ENCODE measurements at places on chromosomes 3 and 15.
A peak's percentile ranks its signal among the peaks of the same experiment; 100 is the strongest.

- DNase-seq, result no peak
Measured at GRCh38 chr15:85788771-85789495, 5.8 kb downstream of the KLHL25 start.

GRCh38 chr3:23976555-23976954 lies 31.5 kb downstream of the NR1D2 start:
- DNase-seq, result no peak

GRCh38 chr3:160686955-160687535 lies 10.1 kb downstream of the ARL14 start:
- DNase-seq, result no peak

DNA sequence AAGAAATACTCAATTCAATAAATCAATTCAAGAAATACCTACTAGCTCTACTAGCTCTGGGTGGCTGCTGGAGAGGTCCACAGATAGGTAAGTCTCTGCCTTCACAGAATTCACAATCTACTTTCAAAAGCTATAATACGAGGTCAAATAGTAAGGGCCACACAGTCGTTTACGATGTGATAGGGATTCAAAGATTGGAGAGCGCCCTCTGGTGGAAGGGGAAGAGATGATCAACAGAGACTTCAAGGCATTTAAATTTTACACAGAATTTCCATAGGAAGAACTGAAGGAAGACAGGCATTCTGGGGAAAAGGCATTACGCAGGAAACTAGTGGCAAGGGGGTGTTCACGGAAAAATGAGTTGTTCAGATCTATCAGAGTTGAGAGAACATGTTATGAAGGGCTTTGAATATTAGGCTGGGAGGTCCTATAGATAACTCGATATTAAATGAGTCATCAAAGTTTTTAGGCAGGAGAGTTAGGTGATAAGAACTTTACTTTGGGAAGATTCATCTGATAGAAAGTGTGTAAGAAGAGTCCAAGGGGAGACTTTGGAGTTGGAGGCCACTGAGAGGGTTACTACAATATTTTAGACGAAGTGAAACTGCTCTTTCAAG lies 128.8 kb downstream of the FRMD5 start:
- peak; percentile 43 for DNase-seq

DNA sequence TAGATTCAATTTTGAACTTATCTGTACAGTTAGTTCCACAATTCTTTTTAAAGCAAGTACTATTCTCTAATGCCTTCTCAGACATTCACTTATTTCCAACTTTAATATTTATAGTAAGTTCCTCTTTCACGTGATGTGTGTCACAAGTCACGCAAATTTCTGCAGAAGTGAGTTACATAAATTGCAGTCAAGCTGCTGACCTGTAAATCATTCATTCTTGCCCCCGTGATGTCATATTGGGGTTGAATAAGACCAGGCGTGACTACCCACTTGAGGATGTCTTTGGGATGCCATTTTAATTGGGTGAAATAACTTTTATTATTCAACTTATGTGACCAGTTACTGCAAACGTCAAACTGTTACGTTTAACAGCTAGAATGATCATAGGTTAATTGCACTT lies 15.1 kb downstream of the PPARG start:
- DNase-seq, result no peak

DNA sequence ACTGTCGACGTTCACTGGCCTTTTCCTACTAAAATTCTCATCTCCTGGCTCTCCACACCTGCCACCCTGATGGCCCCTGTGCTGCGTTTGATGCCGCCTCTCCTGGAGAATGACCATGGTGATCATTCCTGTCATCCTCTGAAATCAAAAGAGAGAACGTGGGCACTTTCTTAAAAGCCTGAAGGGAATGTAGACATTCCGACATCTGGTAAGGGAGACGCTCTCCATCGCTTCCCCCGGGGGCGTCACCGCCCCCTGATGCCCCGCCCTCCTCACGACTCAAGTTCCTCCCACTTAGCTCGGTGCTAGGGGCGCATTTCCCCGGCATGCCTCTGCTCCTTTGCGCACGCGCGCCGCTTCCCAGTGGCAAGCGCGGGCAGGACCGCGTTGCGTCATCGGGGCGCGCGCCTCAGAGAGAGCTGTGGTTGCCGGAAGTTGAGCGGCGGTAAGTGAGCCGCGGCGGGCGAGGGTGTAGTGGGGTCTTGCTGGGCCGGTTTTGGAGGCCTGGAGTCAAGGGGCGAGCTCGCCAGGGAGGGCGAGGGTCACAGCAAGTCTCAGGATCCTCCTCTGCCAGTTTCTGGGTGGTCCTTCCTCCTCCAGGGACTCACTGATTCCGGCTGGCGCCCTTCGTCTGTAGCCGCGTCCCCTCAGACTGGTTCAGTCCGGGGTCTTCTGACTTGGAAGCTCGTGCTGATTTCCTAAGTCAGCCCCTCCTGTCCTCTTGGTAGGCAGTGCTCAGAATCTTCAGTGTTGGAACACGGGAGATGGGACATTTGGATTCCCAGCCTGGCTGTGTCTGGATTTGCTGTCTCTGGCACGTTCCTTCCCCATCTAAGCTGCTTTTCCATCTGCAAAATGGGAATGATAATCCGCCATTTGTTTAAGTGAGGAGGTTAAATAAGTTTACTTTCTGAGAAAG lies at the start of gene ATG7:
ATG7 (plus strand) TSS at position 412 of the 919 bp plus-strand sequence. CDS start 26,299 bp downstream, outside the sequence.
- DNase-seq, result peak; percentile 97
